Mucosa of gallbladder (tissue), 1 donor: ENCODE measurements at places on chromosomes 1 and 21. TPM values are rescaled to one million over a fixed set of nuclear protein-coding genes. Genes with fewer than 3 reads are reported as not detected.

DNA sequence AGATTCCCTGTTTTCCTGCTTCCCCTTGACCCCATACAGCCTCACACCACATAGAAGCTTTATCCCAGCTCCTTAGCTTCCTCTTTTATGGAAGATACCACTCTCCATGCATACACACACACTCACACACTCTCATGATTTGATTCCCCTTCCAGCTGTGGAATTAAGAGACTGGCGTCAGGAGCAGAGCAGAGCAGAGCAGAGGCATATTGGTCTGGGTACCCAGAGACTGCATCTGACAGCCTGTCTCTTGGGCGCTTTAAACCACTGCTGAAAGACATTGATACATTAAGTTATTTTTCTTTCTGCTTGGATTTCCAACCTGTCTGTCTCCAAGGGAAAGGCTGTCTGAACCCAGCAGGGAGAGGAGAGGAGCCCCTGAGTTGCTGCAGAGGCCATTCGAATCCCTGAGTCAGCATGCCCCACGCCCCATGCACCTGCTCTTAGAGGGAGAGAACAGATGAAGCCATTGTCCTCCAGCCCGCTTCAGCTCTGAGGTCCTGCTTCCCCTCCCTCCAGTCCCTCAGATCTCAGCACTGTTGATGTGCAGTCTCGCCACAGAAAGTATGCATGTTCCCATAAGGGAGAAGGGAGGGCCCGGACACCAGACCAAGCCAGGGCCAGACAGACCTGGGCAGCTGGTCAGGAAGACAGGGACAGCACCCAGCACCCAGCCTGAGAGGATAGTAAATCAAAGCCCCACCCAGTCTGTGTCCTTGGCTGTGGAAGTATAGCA lies 66.7 kb upstream of the GJB5 start:
- DNase-seq, result peak; percentile 71

GRCh38 chr21:19048098-19048672 lies 644.6 kb upstream of the TMPRSS15 start:
- no peak for DNase-seq

- DNase-seq, result no peak
Measured at GRCh38 chr21:26954662-26955121, 12.2 kb downstream of the ADAMTS5 start.

GRCh38 chr1:107936498-107937481 lies 28.2 kb downstream of the VAV3 start:
- DNase-seq, result peak; percentile 27

- no peak for DNase-seq
Measured at GRCh38 chr1:983798-984475, 2.0 kb upstream of the PERM1 start.

GRCh38 chr21:39024538-39024937 lies 158.7 kb downstream of the PSMG1 start:
- no peak for DNase-seq

DNA sequence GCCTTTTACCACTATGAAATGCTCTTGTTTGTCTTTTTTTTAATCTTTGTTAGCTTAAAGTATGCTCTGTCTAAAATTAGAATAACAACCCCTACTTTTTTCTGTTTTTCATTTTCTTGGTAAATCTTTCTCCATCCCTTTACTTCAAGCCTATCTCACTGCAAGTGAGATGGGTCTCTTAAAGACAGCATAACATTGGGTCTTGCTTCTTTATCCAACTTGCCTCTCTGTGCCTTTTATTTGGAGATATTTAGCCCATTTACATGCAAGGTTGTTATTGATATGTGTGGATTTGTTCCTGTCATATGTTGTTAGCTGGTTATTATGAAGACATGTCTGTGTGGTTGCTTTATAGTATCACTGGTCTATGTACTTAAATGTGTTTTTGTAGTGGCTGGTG lies 41.3 kb upstream of the SSX2IP start:
- no peak for DNase-seq

GRCh38 chr21:33255404-33255803 lies 10.8 kb upstream of the IL10RB start:
- no peak for DNase-seq

The CRP gene
- 46.3 TPM for total RNA-seq

GRCh38 chr1:59971464-59971911 lies 44.9 kb upstream of the CYP2J2 start:
- DNase-seq, result peak; percentile 68

DNA sequence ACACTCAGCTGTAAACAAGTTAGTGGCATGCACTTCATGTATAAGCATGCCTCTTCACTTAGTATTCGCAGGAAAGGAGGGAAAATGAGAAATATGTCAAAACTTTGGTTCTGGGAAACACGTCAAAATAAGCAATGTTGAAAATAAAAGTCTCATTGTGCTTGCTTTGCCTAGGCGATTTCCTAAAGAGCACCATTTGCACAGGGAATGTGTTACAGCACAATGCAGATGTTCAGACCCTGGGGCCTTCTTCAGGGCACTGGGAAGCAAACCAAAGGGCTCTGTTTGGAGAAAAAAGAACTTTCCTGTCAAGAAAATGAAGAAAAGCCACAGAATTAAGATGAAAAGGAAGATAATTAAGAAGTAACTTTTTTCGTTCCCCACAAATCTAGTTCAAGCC lies 98.6 kb upstream of the PLD5 start:
- no peak for DNase-seq

The DRAXIN gene
- 0.12 TPM for total RNA-seq

GRCh38 chr1:117828201-117828600 lies 101.2 kb downstream of the GDAP2 start:
- peak; percentile 40 for DNase-seq

- no peak for DNase-seq
Measured at GRCh38 chr1:81605023-81605422, 195.7 kb upstream of the ADGRL2 start.

The MIXL1 gene
- total RNA-seq, result not detected

DNA sequence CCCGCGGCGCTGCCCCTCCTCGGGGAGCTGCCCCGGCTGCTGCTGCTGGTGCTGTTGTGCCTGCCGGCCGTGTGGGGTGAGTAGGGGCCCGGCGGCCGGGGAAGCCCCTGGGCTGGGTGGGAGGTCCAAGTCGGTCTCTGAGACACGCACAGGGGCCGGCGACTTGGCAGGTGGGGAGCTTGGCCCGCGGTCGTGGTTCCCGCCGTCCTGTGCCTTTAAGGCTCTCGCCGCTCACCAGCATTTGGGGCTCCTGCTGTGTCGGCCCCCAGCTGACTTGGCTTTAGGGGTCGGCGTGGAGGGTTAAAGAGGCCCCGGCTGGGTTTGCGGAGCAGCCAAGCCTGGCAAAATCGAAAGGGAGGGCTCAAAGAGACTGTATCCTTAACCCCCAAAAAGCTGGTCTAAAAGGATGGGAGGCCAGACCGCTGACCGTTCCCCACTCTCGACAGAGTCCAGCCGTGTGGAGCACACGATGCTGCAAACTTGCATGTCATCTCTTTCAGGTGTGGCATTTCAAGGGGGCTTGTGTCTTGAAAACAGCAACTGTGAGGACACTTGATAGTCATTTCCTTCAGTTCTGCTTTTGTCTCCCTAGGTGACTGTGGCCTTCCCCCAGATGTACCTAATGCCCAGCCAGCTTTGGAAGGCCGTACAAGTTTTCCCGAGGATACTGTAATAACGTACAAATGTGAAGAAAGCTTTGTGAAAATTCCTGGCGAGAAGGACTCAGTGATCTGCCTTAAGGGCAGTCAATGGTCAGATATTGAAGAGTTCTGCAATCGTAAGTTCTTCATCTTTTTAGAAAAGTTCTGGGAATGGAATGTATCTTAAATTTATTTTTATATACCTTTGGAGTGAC lies 540 bp downstream of the CD55 start:
- DNase-seq, result no peak

The NBPF20 gene
- total RNA-seq, result 3.5 TPM

DNA sequence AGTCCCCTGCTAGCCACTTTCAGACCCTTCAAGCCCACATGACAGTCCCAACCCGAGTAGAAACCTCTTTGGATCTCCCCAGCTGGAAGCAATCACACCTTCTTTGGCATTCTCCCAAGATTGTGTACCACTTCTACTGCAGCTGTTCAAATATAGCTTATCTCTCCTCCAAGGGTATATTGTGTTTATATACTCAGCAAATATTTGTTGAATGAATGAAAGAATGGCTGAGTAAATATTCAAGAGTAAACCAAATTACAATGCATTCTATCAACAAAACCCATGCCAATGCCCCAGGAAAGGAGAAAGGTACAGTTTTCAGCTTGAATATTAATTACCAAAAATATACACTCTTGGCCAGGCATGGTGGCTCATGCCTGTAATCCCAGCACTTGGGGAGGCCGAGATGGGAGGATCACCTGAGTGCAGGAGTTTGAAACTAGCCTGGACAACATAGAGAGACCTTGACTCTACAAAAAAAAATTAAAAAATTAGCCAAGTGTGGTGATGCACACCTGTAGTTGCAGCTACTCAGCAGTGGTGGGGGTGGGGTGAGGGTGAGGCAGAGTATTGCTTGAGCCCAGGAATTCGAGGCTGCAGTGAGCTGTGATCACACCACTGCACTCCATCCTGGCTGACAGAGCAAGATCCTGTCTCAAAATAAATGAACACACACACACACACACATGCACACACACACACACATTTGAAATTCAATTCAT lies 68.5 kb downstream of the NIBAN1 start:
- no peak for DNase-seq

- DNase-seq, result no peak
Measured at GRCh38 chr1:171420810-171421209, 64.5 kb upstream of the PRRC2C start.

- no peak for DNase-seq
Measured at GRCh38 chr1:193827516-193827915, 641.1 kb upstream of the B3GALT2 start.

DNA sequence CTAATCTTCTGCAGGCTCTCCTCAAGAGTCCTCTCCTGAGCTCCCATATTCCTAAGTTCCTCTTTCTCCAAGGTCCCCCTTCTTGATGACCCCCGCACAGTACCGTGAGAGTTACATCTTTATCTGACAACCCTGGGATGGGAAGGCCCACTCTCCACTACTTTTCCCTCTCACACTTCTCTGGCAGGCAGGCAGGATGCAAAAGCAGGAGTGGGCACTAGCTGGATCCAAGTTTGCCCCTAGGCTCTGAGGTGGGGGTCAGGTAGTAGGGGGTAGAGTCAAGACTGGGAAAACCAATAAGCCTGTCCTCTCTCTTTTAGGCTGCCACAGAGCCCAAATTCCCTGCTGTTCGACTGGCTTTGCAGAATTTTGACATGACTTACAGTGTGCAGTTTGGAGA lies 3.9 kb downstream of the NSUN4 start:
- DNase-seq, result no peak

The NCF2 gene
- total RNA-seq, result 9.6 TPM

GRCh38 chr1:113057006-113057405 lies 16.0 kb upstream of the LRIG2 start:
- no peak for DNase-seq

The C1QB gene
- 190 TPM for total RNA-seq

DNA sequence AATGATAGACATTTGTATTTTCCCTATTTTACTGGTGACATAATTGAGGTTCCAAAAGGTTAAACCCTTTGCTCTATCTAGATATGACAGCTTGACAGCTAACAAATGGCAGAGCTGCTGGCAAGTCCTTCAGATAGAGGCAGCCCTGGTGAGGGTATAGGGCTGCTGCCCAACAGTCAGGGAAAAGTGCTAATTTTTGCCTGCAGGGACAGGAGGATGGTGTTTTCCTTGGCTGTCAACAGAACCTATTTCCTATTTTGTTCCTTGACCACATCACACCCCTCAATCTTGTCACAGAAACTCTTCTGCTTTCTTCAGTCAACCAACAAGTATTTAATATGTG lies 12.3 kb downstream of the GPA33 start:
- DNase-seq, result no peak

GRCh38 chr21:32599526-32599925 lies 12.7 kb downstream of the CFAP298 start:
- DNase-seq, result no peak

The DCST1 gene
- total RNA-seq, result not detected

GRCh38 chr1:192080684-192081083 lies 77.6 kb upstream of the RGS18 start:
- DNase-seq, result no peak

The S100A8 gene
- total RNA-seq, result 7.0 TPM

The ITLN2 gene
- total RNA-seq, result not detected

DNA sequence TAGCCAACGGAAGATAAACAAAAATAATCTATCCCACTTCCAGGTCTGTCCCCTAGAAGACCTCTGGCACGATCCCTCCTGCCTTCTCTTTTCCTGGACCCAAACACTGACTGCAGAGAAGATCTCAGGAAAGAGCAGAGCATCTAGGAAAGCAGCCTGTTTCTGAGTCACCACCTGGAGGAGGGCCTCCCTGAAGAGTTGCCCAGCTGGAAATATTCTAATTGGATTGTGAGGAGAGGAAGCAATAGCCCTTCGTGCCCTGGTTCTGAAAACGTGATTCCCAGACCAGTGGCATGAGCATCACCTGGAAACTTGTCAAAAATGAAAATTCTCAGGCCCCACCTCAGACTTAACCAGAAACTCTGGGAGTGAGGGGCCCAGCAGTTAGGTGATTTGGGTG lies 411.1 kb downstream of the SETD4 start:
- DNase-seq, result no peak

GRCh38 chr1:167365360-167365759 lies 144.7 kb downstream of the POU2F1 start:
- DNase-seq, result no peak

DNA sequence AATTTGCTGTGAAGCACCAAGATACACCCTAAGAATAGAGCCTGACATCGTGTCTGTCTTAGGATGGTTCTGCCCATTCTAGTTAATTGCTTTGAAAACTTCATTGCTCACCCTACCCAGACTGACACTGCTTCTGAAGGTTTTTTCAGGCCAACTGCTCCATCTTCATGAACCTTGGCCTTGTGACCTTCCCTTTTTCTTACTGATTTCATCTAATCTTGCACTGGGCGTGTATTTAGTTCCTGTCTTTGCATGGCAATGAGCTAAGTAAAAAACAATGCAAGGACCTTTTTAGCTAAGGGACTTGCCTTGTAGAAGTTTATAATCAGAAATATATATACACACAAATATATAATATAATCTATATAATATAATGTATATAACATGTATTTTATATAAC lies 108.0 kb downstream of the PBX1 start:
- DNase-seq, result no peak

DNA sequence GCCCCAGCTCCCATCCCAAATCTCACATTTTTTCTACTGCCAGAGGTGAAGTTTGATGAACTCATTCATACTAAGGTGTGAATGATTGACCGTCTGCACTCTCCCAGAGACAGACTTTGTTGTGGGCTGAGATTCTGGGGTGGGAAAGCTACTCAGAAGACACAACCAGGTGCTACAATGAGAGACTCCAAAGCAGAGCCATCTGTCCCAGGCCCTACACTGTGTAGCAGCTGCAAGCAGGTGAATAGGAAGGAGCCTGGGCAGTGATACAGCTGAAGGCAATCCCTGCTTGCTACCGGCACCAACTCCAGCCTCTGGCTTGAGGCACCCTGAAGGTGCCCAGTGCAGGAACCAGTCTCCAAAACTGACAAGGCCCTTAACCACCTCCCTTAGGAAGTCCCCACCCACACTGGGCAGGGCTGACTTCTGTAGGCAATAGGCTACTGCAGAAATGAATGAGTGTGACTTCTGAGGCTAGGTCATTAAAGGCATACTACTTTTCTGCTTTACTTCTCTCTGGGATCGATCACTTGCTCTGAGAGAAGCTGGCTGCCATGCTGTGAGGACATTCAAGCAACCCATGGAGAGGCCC lies 79.7 kb upstream of the RUNX3 start:
- no peak for DNase-seq
